ENCODE measurements at places on chromosomes 2 and 18. TPM values are rescaled to one million over a fixed set of nuclear protein-coding genes. Genes with fewer than 3 reads are reported as not detected.
A peak's percentile ranks its signal among the peaks of the same experiment; 100 is the strongest.

Gene SCG2
- 0.95 TPM for total RNA-seq

- no peak for DNase-seq
Observed at GRCh38 chr2:88452565-88452905, at the start of gene FOXI3. Gene FOXI3, minus strand, starts transcription at chr2:88452693. Its CDS starts 158 bp downstream, at chr2:88452535.

DNA sequence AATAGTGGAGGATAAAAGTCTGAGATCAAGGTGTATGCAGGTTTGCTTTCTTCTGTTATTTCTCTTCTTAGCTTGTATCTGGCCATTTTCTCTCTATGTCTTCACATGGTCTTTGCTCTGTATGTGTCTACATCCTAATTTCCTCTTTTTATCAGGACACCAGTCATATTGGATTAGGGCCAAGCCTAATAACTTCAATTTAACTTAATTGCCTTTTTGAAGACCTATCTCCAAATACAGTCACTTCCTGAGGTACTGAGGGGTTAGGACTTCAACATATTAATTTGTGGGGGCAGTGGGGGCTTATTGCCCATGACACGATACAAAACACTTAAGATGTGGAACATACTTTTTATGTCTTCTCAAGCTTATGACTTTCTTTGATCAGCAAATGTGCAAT, 632.9 kb upstream of the CELF4 start:
- no peak for DNase-seq

GRCh38 chr2:172172513-172173173, 69.9 kb upstream of the DLX2 start:
- DNase-seq, result peak; percentile 61

- DNase-seq, result no peak
Observed at GRCh38 chr2:236165842-236166795, 2.1 kb downstream of the GBX2 start.

GRCh38 chr2:163291790-163292189, 444.0 kb downstream of the FIGN start:
- DNase-seq, result no peak

GRCh38 chr2:72276356-72276755, 128.7 kb upstream of the CYP26B1 start:
- DNase-seq, result no peak

GRCh38 chr18:36315736-36316135, 18.2 kb downstream of the FHOD3 start:
- no peak for DNase-seq

Measured in uterus (tissue), 4 donors.